ENCODE measurements at places on chromosomes 5 and 9.

DNA sequence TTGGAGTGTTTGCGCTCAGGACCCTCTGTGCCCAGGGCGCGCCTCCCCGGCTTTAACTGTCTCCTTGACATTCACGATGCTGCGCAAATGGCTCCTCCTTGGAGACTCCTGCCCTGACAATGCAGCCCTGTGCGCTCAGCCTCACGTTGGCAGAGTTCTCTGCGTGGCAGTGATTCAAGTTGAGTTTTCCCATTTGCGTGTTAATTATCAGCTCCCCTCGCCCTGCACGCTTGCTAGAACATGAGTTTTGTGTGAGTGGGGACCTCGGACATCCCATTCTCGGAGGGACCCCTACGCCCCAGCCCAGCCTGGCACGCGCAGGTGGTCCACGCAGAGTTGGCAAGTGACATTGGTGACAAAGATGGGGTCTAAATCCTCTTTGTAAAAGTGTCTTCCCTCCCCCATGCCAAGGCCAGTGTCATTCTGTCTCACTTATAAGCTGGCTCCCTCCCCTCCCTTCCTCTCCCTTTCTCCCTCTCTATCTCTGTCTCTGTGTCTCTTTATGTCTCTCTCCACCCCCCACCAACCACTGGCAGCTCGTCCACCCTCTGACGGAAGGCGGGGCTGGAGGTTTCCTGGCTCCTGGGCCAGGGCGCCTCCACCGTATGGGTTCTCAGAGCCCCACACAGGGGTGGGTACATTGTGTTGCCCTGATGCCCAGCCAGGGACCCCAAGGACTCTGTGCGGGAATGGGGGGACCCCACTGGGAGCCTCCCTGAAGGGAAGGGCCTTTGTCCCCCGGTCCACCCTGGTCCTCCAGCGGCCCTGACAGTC, 169.3 kb downstream of the OLFM1 start:
- DNase-seq: no peak

DNA sequence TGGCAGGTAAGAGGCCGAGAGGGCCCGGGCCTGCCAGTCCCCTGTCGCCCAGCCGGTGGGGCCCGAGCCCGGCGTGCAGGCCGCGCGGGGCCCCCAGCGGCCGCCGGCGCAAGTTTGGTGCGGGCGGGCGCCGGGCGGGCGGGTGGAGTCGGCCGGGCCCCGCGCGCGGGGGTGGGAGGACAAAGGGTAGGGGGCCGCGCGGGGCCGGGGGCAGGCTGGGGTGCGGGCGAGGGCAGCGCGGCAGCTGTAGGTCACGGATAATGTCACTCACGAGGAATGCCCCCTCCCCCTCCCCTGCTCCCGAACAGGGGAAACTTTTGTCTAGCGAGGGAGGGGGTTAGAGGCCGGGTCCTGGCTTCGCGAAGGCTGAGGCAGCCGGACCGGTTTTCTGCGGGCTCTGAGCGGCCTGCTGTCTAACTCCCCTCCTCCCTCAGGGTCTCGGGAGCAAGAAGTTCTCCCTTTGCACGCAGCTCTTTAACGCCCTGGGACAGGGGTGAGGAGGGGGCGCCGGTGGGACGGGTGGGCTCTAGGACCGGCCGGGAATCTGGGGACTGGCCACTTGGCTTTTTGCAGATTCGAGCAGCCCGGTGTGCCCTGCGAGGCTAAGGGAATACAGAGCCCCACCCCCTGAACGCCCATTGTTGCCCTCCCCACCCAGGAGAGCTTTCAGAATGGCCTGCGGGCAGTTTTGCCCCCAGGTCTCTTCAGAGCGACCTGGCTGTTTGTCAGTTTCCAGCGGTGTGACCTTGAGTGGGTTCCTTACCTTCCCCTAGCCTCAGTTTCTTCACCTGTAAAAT, 21.3 kb upstream of the NDST1 start:
- peak; percentile 89 for DNase-seq

GRCh38 chr5:28710360-28710759, 1672.0 kb upstream of the CDH9 start:
- DNase-seq: no peak

- no peak for DNase-seq
These were observed 125.1 kb downstream of the TEX10 start for GRCh38 chr9:100227636-100228035.

- DNase-seq: no peak
These were observed 362.3 kb downstream of the MAT2B start for GRCh38 chr5:163867738-163868137.

DNA sequence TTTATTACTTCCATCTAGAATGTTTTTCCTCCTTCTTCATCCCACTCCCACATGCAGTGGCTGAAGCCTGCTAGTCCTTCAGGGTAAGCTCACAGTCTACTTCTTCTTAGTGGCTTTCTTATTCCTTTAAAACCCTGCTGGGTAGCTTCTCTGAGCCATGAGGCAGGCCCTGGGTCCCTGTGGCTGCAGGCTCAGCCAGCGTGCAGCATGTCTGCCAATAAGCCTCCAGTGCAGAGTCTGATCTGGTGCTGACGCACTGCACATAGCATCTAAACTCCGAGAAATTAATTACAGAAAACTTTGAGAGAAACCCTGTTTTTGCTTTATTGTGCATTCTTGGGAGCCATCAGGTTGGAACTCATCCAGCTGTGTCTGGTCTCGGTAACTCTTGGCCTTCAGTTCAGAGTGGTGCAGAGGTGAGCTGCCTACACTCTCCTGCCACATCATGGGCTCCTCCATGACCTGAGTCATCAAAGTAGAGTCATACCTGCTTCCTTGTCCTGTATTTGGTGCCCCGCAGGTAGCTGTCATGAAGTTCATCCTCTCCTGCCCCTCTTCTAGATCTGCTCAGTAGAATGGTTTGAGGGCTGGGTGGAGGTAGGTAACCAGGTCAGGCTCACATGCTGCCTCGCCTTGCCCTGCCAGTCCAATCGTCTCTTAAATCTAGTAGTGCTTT, 339.4 kb downstream of the KDM4C start:
- no peak for DNase-seq

GRCh38 chr9:76161106-76161505, 233.1 kb downstream of the RFK start:
- no peak for DNase-seq

DNA sequence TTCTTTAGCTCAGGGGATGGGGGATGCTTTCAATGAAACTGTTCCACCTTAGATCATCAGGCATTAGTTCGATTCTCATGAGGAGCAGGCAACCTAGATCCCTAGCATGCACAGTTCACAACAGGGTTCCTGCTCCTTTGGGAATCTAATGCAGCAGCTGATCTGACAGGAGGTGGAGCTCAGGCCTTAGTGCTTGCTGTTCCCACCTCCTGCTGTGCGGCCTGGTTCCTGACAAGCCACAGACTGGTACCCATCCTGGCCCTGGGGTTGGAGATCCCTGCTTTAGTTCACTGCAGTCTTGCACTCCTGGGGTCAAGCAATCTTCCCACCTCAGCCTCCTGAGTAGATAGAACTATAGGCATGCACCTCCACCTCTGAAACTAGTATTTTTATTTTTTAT, 1369.8 kb upstream of the NUDT12 start:
- DNase-seq: no peak

DNA sequence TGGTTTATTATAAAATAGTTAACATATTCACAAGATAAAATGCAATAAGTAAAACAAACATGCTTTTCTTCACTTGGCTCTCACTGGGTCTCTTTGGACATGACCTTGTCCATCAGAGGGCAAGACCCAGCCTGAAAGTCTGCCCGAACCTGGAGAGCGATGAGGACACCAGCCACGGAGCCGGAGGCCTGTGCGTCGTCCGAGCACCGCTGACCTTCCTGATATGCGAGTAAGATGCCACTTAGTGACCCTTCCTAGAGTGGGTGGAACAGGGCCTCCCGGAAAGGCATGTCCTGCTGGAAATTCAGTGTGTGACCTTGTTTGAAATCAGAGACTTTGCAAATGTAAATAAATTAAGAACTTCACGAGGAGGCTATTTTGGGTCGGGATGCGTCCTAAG, 52.9 kb downstream of the IRX2 start:
- DNase-seq: no peak
